ENCODE measurements at places on chromosomes 4 and X.

- DNase-seq, result no peak
Measured at GRCh38 chr4:52968241-52968640, 106.1 kb downstream of the RASL11B start.

- no peak for DNase-seq
Measured at GRCh38 chrX:37060999-37061398, 52.8 kb downstream of the FAM47C start.

GRCh38 chr4:107473126-107473525 lies 246.9 kb downstream of the PAPSS1 start:
- no peak for DNase-seq

GRCh38 chrX:98607739-98608138 lies 1724.0 kb downstream of the RPA4 start:
- DNase-seq, result no peak

- no peak for DNase-seq
Measured at GRCh38 chr4:623914-624566, 1.3 kb upstream of the PDE6B start.

DNA sequence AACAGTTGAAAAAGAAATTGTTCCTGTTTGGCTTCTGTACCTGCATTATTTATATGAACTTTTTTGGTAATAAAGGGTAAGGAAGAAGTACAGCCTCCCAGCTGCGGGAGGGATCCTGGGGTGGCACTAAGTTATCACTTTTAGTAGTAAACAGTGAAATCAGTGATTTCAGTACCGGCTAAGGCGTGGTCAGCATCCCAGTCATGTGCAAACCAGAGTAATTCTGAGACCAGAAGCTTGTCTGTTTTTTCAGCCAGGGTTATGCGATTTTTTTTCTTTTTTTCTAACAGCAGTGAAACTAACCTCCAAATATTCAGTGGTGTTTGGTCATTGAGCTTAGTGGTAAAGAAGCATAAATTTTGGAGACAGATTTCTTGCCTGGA lies 3.3 kb downstream of the EGF start:
- DNase-seq, result no peak

DNA sequence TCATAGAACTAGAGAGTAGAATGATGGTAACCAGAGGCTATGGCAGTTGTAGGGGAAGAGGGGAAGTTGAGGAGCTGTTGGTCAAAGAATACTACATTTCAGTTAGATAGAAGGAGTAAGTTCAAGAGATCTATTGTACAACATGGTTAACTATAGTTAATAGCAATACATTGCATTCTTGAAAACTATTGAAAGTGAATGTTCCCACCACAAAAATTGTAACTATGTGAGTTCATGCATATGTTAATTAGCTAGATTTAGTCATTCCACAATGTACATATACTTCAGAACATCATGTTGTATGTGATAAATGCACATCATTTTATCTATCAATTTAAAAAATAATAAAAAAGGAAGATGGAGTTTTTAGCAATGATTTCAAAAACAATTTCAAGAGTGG lies 125.3 kb upstream of the IL15 start:
- DNase-seq, result no peak

GRCh38 chr4:18192901-18193300 lies 171.3 kb upstream of the LCORL start:
- no peak for DNase-seq

DNA sequence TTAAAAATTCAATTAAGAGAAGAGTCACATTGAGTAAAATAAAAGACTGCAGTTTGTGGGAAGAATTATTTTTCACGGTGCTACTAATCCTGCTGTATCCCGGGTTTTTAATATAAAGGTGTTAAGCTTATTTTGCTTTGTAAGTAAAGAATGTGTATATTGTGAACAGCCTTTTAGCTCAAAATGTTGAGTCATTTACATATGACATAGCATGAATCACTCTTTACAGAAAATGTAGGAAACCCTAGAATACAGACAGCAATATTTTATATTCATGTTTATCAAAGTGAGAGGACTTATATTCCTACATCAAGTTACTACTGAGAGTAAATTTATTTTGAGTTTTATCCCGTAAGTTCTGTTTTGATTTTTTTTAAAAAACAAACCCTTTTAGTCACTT lies 39.7 kb downstream of the IRS4 start:
- DNase-seq, result no peak

All from stimulated activated CD8-positive, alpha-beta memory T cell treated with anti-CD3 and anti-CD28 coated beads, Interleukin-2, amount 100 ng/mL, for 1 hour (primary cell).